ENCODE measurements at places on chromosomes 1 and 21.

DNA sequence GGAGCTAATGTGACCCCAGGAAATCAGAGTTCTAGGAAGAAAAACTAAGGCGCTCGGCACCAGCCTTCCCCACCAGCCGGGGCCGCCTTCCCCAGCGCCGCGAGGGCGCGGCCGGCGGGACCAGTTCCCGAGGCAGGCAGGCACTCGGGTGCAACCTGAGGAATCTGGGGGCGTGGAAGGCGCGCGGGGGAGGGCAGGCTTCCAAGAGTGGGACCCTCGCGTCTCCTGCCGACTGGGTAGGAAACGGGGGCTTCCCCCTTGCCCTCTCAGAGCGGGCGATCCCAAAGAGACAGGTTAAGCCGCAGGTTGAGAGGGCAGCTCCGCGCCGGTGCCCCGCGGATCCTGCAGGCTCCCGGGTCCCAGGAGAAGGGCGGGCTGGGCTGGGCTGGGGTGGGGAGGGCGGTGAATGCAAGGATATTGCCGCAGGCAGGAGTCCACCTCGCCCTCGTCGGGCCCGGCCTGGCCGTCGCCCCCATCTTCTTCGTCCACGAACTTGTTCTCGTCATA lies 431 bp downstream of the ARPC5 start:
- peak; percentile 32 for DNase-seq

DNA sequence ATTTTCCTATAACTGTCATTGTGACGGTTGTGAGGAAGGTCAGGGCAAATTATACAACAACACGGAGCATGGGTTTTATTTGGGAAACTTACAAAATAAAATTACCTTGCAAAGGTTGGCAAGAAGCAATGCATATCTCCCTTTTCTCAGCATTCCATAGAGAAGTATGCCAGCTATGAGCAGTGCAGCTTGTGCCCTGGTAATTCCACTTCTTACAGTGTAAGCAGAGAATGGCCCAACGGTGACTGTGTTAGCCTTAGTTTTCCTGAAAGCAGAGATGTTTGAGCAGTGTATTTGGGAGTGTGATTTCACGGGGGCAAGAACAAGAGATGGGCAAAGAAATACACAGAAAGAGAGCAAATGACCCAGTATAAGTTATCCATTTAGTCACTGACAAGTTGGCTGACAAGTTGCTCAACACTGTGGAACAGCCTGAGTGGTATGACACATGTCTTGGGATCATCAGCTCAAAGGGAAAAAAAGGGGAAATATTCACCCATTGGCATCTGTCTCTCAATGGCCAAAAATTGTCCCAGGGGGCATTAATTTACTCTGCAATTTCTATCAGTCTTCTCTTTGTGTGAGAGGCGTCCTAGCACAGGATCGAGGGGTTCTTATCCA lies 210.9 kb upstream of the NRIP1 start:
- DNase-seq, result no peak

DNA sequence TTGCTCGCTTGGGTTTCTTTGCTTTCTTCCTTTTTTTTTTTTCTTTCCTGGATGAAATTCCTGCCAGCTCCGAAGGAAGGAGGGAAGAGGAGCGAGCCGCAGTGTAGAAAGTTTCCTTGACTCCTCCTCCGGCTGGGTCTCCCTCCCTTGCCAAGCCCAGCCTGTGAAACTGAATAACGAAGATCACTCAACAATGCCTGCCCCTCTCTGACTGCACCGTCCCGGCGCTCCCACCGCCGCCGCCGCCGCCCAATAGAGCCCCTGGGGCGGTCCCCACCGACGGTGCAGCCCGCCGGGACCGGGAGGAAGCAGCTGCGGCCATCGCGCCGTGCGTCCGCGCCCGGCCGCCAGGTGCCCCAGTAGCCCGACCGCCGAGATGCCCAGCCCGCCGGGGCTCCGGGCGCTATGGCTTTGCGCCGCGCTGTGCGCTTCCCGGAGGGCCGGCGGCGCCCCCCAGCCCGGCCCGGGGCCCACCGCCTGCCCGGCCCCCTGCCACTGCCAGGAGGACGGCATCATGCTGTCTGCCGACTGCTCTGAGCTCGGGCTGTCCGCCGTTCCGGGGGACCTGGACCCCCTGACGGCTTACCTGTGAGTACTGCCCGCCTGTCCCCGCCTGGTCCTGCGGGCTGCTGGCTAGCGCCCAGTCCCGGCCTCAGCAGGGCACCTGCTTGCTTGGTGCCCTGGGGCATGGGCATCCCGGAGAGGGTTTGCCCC lies at the start of gene LGR6:
LGR6 (plus strand) TSS at position 186 of the 714 bp plus-strand sequence; CDS start at position 377, 191 bp downstream.
- no peak for DNase-seq

DNA sequence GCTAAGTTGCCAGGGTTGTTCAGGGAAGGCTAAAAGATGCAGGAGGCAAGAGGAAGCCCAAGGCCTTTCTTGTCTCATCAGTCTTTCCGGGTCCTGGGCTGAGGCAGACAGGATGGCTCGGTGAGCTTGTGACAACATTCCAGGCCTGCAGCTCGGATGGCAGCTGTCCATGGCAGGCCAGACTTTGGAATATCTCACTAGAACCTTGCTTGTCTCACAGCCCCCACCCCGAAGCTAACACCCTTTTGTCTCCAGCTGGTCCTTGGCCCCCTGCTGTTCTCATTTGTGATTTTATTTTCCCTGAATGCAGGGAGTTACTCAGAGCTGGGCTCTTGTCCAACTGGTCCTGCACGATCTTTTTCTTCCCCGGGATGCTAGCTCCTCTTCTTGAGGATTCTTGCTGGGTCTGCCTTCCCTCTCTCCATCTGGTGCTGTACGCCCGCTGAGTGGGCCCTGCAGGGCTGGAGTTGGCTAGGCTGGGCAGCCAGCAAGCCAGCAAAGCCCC lies 477.2 kb upstream of the CAMK1G start:
- no peak for DNase-seq

DNA sequence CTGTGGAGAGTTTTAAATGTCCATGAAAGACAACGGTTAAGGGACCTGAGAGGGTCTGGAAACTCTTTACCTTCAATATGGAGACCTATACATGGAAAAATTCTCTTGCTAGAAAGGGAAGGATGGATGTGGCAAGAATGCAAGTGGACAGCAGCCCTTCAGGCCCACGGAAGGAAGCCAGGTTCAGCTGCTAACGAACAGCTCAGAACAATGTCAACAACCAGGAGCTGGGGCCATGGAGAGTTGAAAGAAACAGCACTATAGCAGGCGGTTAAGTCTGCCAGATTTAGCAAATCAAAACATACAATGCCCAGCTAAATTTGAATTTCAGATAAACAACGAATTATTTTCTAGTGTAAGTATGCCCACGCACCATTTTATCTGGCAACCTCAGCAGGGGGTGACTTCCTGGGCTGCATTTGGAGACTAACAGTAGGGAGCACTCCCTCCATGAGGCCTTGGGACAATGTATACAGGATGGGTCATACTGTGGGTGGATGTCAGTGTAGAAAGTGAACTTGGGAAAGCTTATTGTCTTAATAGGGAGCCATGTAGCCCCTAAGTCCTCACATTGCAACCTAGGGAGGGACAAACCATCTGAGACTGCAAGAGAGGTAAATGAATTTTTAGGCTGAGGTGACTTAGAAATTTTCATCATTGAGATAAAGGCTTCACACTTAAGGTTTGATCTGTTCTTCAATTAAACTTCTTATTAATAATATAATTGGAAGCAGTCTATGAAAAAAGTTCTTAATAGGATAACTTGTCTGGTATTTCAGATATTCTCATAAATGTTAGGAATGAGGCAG lies 7.8 kb upstream of the H3-3A start:
- DNase-seq, result no peak
